ENCODE measurements at places on chromosomes 4 and X.

DNA sequence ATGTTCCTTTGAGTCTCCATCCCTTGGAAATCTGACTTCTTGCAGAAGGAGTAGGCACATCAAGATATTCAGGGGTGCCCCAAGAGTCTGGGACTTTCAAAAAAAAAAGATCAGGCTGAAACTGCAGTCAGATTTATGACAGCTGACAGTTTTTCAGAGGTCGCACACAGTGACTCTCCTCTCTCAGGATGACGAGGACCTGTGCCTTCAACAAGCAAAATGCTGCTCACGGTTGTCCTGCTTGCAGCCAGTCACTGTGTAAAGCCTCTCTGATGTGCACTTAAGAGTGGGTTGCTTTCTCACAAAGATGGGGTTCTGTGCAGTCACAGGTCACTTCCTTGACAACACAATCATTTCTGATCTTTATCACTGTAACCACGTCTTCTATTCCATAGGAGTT lies 178.2 kb downstream of the PTTG2 start:
- DNase-seq: no peak

GRCh38 chr4:8911316-8912088 lies 39.9 kb upstream of the HMX1 start:
- DNase-seq: peak; percentile 3

DNA sequence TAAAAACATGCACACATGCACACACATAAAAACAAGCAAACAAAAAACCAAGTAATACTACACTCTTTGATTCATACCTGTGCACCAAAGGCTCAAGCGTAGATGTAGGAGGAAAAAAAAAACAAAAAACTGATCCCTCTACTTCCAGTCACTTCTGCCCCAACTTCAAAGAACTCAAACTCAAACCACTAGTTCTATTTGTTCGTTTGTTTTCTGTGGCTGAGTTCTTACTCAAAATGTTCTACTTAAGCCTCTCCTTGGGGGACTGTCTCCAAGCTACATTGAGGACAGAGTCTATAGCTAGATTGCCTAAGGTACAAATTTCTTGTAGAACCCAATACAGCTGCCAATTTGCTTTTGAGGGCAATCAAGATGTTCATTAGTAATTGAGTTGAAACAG lies 171.0 kb upstream of the ATOH1 start:
- no peak for DNase-seq

DNA sequence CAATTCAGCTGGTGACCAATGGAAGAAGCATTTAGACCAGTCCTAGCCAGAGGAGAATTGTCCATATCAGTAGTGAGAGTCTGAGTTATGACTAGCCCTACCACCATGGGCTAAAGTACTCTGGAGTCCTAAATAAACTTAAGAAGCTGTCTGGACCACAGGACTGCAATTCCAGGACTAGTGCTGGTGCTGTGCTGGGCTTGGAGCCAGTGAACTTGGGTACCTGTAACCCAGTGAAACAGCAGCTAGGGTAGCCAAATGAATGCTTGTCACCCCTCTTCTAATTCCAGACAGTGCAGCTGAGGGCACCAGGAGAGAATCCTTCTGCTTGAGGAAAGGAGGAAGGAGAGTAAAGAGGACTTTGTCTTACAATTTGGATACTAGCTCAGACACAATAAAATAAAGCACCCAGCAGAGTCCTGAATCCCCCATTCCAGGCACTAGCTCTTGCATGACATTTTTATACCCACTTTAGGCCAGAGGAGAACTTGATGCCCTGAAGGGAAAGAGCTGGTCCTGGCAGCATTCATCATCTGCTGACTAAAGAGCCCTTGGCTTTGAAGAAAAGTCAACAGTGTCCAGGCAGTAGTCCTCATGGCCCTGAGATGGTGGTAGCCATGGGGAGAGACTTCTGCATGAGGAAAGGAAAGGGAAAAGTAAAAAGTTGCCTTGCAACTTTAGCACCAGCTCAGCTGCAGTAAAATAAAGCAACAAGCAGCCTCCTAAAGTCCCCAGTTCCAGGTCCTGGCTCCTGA lies 2675.7 kb downstream of the PCDH7 start:
- no peak for DNase-seq

All from NB4 (cell line).